ENCODE measurements at places on chromosomes 5 and 9. TPM values are rescaled to one million over a fixed set of nuclear protein-coding genes. Genes with fewer than 3 reads are reported as not detected.

The OLFM1 gene
- polyA plus RNA-seq: 207 TPM

The ENTPD2 gene
- not detected for polyA plus RNA-seq

The BTNL8 gene
- not detected for polyA plus RNA-seq

The ZNG1C gene
- polyA plus RNA-seq: 101 TPM

The SPINK13 gene
- not detected for polyA plus RNA-seq

The PCDHGA7 gene
- polyA plus RNA-seq: 1.8 TPM

The DMAC1 gene
- polyA plus RNA-seq: 101 TPM

The PNPLA7 gene
- not detected for polyA plus RNA-seq

The LECT2 gene
- not detected for polyA plus RNA-seq
